ENCODE measurements at places on chromosomes 13 and 19.
A peak's percentile ranks its signal among the peaks of the same experiment; 100 is the strongest.

- DNase-seq: no peak
Measured at GRCh38 chr19:33720691-33721682, 75.7 kb upstream of the KCTD15 start.

GRCh38 chr13:79593641-79594275, 112.8 kb downstream of the NDFIP2 start:
- DNase-seq: peak; percentile 26

DNA sequence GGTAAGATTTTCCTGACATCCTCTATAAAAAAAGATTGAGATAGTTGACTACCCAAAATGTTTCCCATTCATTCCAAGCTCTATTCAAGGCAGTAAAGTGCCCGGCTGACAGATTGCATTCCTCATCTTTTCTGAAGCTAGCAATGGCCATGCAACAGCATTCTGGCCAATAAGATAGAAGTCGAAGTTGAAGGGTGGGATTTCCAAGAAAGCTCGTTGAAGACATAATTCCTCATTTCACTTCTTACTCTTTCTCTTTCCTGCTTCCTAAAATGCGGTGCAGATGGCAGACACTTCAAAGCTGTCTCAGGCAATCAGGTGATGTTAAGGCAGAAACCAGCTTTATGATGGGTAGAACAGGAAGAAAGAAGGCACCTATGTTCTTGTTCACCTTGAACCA, 13.4 kb upstream of the ALOX5AP start:
- no peak for DNase-seq

- DNase-seq: no peak
Measured at GRCh38 chr19:54470991-54471782, 1.9 kb downstream of the CDC42EP5 start.

GRCh38 chr13:86907156-86907555, 764.0 kb upstream of the SLITRK5 start:
- no peak for DNase-seq

- no peak for DNase-seq
Measured at GRCh38 chr19:46950526-46951170, 69.0 kb upstream of the NPAS1 start.

- no peak for DNase-seq
Measured at GRCh38 chr19:677601-678436, 1.6 kb downstream of the FSTL3 start.

Data from GM04503 (cell line).